ENCODE measurements at places on chromosomes 2 and 18. TPM values are rescaled to one million over a fixed set of nuclear protein-coding genes. Genes with fewer than 3 reads are reported as not detected.

The TMEM182 gene
- total RNA-seq: 3.1 TPM

The FOXD4L1 gene
- total RNA-seq: 0.21 TPM

The RFX8 gene
- total RNA-seq: 0.14 TPM

The COL4A3 gene
- total RNA-seq: 29.6 TPM

The CD226 gene
- 3.7 TPM for total RNA-seq

The G6PC2 gene
- not detected for total RNA-seq

The C18orf32 gene
- 39.4 TPM for total RNA-seq

The ZNF516 gene
- total RNA-seq: 19.5 TPM

- H3K27me3 ChIP-seq: no peaks in the 10 kb centered on the region
- no peak overlapping the region for H3K4me3 ChIP-seq
- H3K27ac ChIP-seq: no peak overlapping the region
- no peak for DNase-seq
- no peaks in the 10 kb centered on the region for H3K36me3 ChIP-seq
- H3K4me1 ChIP-seq: no peaks in the 10 kb centered on the region
Observed at GRCh38 chr2:83340424-83340823, 1118.7 kb downstream of the SUCLG1 start.

GRCh38 chr2:137983581-137983980, 19.3 kb downstream of the HNMT start:
- DNase-seq: no peak
- peaks cover 10% of the 10 kb centered on the region for H3K4me1 ChIP-seq
- H3K4me3 ChIP-seq: no peak overlapping the region
- H3K36me3 ChIP-seq: no peaks in the 10 kb centered on the region
- H3K27me3 ChIP-seq: no peaks in the 10 kb centered on the region

- no peak overlapping the region for H3K27ac ChIP-seq
- DNase-seq: no peak
- H3K27me3 ChIP-seq: no peaks in the 10 kb centered on the region
- H3K4me1 ChIP-seq: peaks cover 18% of the 10 kb centered on the region
- H3K36me3 ChIP-seq: no peaks in the 10 kb centered on the region
Observed at GRCh38 chr2:186569897-186570296, 20.0 kb upstream of the ITGAV start.

GRCh38 chr18:78169174-78169864, 810.3 kb upstream of the SALL3 start:
- no peak overlapping the region for H3K4me3 ChIP-seq
- H3K27me3 ChIP-seq: no peaks in the 10 kb centered on the region
- no peaks in the 10 kb centered on the region for H3K4me1 ChIP-seq
- no peaks in the 10 kb centered on the region for H3K36me3 ChIP-seq

DNA sequence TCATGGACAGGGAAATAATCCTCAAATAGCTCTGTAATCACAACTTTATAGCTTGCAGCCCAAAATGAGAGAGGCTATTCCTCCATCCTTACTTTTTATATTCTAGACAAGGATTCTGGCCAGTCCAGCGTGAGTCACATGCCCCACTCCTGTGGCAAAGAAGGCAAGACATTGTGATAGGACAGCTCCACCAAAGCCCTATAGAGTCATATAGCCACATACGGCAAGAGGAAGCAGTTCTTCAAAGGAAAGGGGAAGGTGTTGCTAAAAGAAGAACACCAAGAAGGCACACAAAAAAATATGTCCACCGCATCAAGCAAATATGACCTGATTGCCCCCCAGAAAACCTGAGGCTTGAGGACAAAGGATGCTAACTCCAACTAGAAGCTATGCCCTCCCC, 3.4 kb upstream of the GFPT1 start:
- H3K27ac ChIP-seq: no peak overlapping the region
- no peak overlapping the region for H3K4me3 ChIP-seq
- H3K4me1 ChIP-seq: peaks cover 14% of the 10 kb centered on the region
- H3K27me3 ChIP-seq: no peaks in the 10 kb centered on the region
- no peak for DNase-seq
- H3K36me3 ChIP-seq: peaks cover 6% of the 10 kb centered on the region

- no peak overlapping the region for H3K4me3 ChIP-seq
- H3K27ac ChIP-seq: no peak overlapping the region
- DNase-seq: no peak
- no peaks in the 10 kb centered on the region for H3K36me3 ChIP-seq
- H3K27me3 ChIP-seq: no peaks in the 10 kb centered on the region
- H3K4me1 ChIP-seq: no peaks in the 10 kb centered on the region
Observed at GRCh38 chr2:35976611-35977010, 379.0 kb upstream of the CRIM1 start.

DNA sequence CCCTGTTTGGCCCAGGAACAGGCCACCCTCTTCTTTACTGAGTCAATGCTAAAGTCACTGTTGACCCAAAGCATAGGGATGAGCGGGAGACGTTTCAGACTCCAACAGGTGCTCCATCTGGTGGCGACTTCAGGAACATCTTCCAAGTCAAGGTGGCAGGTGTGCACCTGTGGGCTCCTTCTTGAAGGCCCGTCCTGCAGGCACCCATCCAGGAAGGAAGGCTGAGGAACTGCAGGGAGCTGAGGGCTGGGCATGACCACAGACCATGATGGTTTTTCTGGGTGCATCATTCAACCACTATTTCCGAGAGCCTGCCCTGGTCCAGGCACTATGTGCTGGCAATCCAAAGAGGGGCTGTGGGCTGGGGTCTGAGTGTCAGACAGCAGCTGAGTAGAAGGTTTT, 142.8 kb downstream of the NDUFA10 start:
- DNase-seq: no peak
- peak overlapping the region; percentile 82 for H3K27ac ChIP-seq
- peaks cover 16% of the 10 kb centered on the region for H3K4me1 ChIP-seq
- no peaks in the 10 kb centered on the region for H3K36me3 ChIP-seq
- no peaks in the 10 kb centered on the region for H3K27me3 ChIP-seq
- no peak overlapping the region for H3K4me3 ChIP-seq

DNA sequence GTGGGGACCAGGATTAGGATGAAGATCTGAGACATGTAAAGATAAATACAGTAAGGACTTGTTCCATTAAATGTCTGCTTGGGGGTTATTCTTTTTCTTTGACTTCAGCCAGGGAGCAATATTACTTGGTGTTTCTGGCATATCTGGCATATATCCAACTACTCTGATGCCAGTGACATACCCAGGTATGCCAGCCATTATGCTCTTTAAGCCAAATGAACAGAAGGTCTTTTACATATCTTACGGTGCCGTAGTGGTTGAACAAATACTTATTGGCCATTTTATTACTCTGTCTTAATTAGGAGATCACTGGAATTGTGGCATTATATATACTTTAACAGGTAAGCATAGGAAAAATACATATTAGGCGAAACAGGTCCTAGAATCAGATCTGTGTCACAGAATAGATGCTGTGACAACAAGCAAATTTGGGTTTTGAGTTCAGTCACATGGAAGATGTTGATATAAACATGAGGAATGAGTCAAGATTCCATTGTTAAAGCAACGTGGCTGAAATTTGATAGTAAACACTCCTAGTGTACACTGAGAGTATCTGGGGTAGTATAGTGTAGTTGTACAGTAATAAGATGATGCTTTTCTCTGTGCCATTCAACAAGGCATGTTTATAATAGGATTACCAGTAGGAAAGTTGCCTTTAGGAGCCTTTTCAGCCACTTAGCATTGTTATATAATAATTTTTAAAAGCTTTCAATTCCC, 62.6 kb downstream of the KCTD18 start:
- no peak for DNase-seq
- no peaks in the 10 kb centered on the region for H3K27me3 ChIP-seq
- no peak overlapping the region for H3K27ac ChIP-seq
- H3K36me3 ChIP-seq: no peaks in the 10 kb centered on the region
- no peak overlapping the region for H3K4me3 ChIP-seq

DNA sequence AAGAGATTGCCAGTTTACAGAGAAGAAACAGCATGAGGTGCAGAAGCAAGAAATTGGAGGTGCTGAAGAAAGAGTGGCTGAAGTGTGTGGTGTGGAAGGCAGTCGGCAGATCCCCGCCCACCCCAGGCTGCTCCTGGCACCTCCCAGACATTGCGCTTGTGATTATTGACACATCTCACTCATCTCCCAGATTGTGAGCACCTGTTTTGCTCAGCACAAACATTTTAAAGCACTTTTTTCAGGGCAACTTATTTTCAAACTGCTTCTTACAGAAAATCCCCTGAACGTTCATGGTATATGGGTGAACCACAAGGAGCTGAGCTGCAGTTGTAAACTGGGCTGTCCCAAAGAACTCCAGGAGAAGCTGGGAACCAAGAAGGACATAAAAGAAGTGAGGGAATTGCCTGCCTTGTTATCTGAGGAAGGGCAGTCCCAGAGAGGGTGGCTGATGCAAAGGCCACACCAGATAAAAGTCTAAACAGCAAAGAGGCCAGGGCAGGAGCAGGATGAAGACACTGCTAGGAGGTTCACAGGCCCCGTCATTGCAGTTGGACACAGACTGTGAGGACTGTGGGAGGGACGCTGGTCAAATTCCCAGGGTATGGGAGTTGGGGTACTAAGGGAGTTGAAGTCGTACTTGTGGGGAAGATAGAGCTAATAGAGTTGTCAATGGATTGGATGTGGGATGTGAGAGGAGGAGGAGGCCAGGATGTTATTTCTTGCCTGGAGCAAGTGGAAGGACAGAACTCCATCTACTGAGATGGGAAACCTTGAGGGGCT, 65.1 kb downstream of the INPP4A start:
- H3K36me3 ChIP-seq: no peaks in the 10 kb centered on the region
- H3K4me1 ChIP-seq: peaks cover 7% of the 10 kb centered on the region
- H3K4me3 ChIP-seq: no peak overlapping the region
- H3K27ac ChIP-seq: no peak overlapping the region

DNA sequence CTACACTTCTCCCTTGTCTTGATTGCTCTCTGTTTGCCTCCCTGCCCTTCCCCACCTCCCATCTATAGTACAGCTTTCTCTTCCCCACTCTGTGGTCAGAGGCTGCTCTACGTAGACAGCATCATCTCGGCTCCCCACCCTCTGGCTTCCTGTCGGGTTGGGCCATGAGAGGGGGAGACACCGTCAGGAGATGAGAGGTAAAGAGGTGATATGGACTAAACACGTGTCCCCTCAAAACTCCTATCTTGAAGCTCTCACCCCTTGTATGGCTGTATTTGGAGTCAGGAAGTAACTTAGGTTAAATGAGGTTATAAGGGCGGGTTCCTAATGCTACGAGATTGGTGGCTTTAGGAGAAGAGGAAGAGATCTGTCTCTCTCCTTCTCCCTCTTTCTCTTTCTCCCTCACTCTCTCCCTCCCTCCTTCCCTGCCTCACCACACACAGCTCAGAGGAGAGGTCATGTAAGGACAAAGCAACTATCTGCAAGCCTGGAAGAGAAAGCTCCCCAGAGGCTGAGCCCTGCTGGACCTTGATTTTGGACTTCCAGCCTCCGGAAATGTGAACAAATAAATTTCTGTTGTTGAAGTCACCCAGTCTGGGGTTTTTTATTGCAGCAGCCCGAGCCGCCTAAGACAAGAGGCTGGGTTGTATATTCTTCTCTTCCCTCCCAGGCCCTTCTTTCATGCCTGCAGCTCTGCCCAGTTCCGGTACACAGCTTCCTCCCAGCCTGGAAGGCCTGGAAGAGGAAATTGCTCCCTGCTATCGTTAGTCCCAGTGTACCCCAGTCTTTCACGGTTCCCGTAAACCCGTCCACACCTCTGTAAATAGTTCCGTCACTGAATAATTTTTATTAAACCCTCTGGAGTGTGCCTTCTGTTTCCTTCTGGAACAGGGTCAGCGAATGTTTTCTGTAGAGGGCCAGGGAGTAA, 138.0 kb downstream of the AKAIN1 start:
- H3K27me3 ChIP-seq: no peaks in the 10 kb centered on the region
- H3K36me3 ChIP-seq: no peaks in the 10 kb centered on the region
- no peaks in the 10 kb centered on the region for H3K4me1 ChIP-seq
- peak overlapping the region; percentile 24 for H3K4me3 ChIP-seq
- H3K27ac ChIP-seq: no peak overlapping the region
- no peak for DNase-seq

- DNase-seq: no peak
- H3K4me1 ChIP-seq: no peaks in the 10 kb centered on the region
- H3K36me3 ChIP-seq: no peaks in the 10 kb centered on the region
- no peak overlapping the region for H3K27ac ChIP-seq
- no peaks in the 10 kb centered on the region for H3K27me3 ChIP-seq
Observed at GRCh38 chr2:106649306-106649705, 162.1 kb downstream of the CD8B2 start.

GRCh38 chr18:35616074-35616473, 34.5 kb downstream of the GALNT1 start:
- DNase-seq: no peak
- no peak overlapping the region for H3K27ac ChIP-seq
- H3K27me3 ChIP-seq: no peaks in the 10 kb centered on the region
- no peaks in the 10 kb centered on the region for H3K36me3 ChIP-seq

DNA sequence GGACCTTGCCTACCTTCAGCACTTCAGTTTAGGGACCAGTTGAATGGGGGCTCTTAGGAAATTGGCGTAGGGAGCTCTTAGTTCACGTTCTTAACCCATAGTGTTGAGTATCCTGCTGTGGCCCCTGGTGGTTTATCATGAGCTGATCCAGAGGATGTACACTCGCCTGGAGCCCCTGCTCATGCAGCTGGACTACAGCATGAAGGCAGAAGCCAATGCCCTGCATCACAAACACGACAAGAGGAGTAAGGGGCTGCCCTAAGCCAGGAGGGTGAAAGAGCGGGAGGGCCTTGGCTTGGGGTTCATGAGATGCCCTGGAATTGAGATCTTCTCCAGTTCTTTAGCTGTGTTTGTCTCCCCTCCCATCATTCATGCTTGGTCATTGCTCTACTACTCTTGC, 2.9 kb downstream of the RETREG2 start:
- no peak overlapping the region for H3K4me3 ChIP-seq
- H3K27ac ChIP-seq: no peak overlapping the region
- H3K27me3 ChIP-seq: no peaks in the 10 kb centered on the region
- H3K4me1 ChIP-seq: peaks cover 17% of the 10 kb centered on the region
- H3K36me3 ChIP-seq: peaks cover 44% of the 10 kb centered on the region

GRCh38 chr2:227921648-227922047, 50.2 kb downstream of the DAW1 start:
- no peak overlapping the region for H3K27ac ChIP-seq
- no peaks in the 10 kb centered on the region for H3K27me3 ChIP-seq
- H3K36me3 ChIP-seq: no peaks in the 10 kb centered on the region
- H3K4me3 ChIP-seq: no peak overlapping the region

DNA sequence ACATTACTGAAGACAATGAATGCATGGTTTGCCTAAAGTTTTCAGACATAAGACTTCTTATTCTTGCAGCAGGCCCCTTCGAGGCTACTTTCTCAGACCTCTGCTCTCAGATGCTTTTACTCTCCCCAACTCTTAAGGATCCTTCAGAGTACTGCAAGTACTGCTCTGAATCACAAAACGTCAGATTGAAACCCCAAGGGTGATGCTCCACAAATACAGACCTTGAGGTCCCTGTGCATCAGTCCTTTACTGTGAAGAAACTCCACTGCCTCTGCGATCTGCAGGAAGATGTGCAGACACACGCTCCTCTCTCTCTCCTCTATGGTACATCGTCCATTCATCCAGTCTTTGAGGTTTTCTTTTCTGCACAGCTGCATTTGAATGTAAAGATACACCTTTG, 52.8 kb downstream of the EIF2AK3 start:
- H3K27ac ChIP-seq: no peak overlapping the region
- H3K4me3 ChIP-seq: no peak overlapping the region
- peaks cover 16% of the 10 kb centered on the region for H3K36me3 ChIP-seq
- no peaks in the 10 kb centered on the region for H3K27me3 ChIP-seq

- no peaks in the 10 kb centered on the region for H3K4me1 ChIP-seq
- H3K4me3 ChIP-seq: no peak overlapping the region
- no peak overlapping the region for H3K27ac ChIP-seq
- H3K36me3 ChIP-seq: no peaks in the 10 kb centered on the region
- DNase-seq: no peak
Observed at GRCh38 chr18:4077721-4078120, 377.4 kb downstream of the DLGAP1 start.

- no peak overlapping the region for H3K27ac ChIP-seq
- DNase-seq: no peak
- no peaks in the 10 kb centered on the region for H3K27me3 ChIP-seq
- H3K4me3 ChIP-seq: no peak overlapping the region
- H3K4me1 ChIP-seq: no peaks in the 10 kb centered on the region
- H3K36me3 ChIP-seq: no peaks in the 10 kb centered on the region
Observed at GRCh38 chr2:173806761-173807160, 158.4 kb downstream of the SP3 start.
